ENCODE measurements at places on chromosomes 2 and 18.

GRCh38 chr2:216563646-216564045, 65.0 kb downstream of the RPL37A start:
- no peak for DNase-seq

GRCh38 chr2:62192811-62193210, 3.1 kb upstream of the B3GNT2 start:
- no peak for DNase-seq

GRCh38 chr2:53569957-53570727, 197.5 kb upstream of the CHAC2 start:
- no peak for DNase-seq

DNA sequence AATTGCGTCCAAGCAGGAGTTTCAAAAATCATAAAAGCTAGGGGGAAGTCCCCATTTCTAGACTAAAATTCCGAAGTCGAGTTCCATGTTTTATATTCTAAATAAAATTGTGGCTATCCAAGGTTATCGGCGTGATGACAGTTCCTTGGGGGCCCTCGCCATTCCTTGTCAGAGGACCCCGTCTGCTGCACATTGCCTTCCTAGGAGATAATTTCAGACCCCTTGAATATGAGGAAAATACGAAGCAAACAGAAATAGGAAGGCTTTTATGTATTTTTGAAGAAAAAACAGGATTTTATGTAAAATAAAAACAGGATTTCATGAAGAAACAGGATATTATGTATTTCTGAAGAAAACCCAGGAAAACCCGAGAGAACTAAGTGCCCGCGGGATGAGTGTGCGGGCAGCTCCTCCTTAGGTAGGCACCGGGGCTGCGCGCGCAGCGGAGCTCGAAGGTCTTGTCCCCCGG, 465 bp upstream of the PLEKHA3 start:
- no peak for DNase-seq

DNA sequence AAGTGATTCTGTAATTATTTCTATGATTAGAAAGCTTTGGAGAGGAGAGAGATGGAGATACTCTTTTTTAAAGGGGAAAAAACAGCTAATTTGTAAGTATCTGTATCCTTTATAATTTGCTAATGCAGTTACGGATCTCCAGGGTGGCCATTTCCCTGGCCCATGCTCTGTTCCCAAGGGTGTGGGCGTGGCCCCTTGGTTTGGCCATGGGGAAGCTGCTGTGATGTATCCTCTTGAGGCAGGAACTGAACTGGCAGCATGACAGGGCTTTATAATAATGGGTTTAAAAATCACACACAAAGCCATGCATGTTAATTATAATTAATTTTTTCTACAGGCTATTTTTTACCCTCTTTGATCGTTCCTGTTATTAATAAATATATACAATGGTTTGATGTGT, 27.0 kb downstream of the TRAPPC12 start:
- no peak for DNase-seq

GRCh38 chr18:59715445-59715844, 18.2 kb upstream of the CCBE1 start:
- DNase-seq, result no peak

- DNase-seq, result no peak
Measured at GRCh38 chr2:35343135-35343534, 1012.4 kb upstream of the CRIM1 start.

DNA sequence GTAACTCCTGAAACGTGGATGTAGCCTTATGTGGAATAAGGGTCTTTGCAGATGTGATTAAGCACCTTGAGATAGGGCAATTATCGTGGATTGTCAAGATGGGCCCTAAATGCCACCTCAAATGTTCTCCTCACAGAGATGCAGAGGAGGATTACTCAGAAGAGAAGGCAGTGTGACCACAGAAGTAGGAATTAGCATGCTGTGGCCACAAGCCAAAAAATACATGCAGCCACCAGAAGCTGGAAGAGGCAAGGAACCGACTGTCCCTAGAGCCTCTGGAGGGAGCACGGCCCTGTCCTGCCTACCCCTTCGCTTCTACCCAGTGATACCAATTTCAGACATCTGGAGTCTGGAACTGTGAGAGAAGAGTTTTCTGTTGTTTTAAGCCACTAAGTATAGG, 47.3 kb upstream of the MGAT5 start:
- DNase-seq, result no peak

DNA sequence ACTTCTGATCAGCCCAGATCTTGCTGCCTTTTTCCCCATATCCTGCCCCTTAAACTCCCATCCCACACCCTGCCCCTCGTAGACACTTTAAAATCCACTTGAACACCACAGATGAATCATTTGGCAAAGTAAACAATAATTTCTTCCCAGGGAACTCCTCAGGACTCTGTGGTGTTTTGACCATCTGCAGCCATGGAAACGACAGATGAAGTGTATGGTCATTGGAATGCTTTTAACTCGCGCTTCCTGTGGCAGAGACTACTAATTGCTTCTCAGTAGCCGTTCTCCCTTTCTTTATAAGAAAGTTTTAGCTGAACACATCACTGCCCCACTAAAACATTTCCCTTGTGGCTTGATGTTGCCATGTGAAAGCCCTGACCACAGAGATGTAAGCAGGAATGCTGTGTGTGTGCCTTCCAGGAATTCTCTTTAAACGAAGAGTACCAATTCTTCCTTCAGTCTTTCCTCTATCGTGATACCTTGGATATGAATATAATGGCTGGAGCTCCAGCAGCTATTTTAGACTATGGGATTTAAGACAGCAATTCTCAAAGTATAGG, 92.7 kb upstream of the PARD3B start:
- peak; percentile 89 for DNase-seq

DNA sequence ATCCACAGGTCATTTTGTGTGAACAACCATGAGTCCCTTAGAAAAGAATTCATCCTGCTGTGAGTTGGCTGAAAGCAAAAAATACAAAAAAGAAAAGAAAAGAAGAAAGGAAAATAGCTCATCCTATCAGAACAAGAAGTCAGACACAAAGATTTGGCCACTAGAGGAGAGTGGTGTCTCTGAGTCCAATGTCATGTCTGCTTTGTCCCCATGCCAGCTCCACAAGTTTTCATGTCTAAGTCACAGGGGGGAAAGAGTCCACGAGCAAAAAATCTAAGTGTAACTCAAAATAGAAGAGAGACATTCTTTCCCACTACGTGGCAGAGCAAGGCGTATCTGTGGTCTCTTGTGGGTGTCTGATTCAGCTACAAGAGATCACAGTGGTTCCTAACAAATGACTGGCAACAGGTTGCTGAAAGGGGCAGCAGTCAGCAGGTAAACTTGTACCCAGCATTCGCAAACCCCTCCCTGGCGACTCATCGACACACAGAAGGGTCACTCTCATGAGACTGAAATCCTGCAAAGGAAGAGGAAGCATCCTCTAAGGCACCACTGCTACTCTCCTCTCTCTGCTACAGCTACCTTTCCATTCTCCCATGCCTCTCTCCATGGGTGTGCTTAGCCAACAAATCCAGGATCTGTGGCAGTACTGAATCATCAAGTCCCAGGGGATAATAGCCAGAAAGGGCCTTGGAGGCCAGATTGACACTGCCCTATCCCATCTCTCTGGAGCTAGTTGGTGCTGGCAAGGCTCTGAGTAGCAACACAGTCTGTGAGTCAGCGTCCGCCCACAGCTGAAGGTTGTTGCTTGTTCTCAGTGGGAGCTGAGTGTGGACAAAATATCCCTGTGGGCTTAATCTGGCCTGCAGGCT, 123.0 kb upstream of the SLC39A10 start:
- DNase-seq, result peak; percentile 53

GRCh38 chr2:71610671-71611070, 157.3 kb downstream of the DYSF start:
- no peak for DNase-seq

DNA sequence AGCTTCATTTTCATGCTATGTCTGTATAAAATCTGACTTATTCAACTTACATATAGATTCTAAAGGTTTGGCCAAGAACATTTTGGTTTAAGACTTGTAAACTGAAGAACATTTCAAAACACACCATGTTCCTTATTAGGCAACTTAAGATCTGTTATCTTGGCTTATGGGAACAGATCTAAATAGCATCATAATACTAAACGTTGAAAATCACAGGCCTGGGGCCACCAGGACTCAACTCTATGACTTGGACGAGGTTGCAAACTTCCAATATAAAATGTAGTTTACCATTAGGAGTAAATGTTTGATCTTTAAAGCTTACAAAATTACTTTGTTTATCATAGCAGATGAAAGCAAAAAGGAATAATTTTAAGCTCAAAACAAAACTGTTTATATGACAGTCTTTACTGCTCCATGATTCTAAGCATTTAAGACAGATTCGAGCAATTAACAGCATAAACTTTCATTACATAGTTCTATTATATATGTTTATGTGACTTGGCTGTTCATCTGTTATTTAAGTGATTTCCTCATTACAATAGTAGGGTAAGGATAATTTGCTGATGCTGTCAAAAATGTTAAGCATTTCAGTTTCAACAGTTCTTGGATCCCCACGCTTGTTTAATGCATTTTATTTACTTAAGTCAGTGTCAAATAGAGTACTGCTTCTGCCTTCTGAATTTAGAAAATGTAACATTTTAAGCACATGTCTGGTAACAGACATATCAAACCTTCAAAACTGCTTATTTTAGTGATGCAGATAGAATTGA, 8.3 kb downstream of the TCF4 start:
- DNase-seq, result no peak

GRCh38 chr18:55484773-55485172, 103.2 kb downstream of the TCF4 start:
- no peak for DNase-seq

- DNase-seq, result no peak
Measured at GRCh38 chr2:142973160-142973821, 95.8 kb downstream of the KYNU start.

GRCh38 chr2:230687498-230687897, 25.1 kb upstream of the CAB39 start:
- DNase-seq, result no peak

GRCh38 chr18:10400534-10401307, 53.7 kb upstream of the APCDD1 start:
- no peak for DNase-seq

- no peak for DNase-seq
Measured at GRCh38 chr2:231672617-231673347, 35.5 kb upstream of the PTMA start.

- no peak for DNase-seq
Measured at GRCh38 chr2:201411421-201411820, 39.8 kb downstream of the TRAK2 start.

DNA sequence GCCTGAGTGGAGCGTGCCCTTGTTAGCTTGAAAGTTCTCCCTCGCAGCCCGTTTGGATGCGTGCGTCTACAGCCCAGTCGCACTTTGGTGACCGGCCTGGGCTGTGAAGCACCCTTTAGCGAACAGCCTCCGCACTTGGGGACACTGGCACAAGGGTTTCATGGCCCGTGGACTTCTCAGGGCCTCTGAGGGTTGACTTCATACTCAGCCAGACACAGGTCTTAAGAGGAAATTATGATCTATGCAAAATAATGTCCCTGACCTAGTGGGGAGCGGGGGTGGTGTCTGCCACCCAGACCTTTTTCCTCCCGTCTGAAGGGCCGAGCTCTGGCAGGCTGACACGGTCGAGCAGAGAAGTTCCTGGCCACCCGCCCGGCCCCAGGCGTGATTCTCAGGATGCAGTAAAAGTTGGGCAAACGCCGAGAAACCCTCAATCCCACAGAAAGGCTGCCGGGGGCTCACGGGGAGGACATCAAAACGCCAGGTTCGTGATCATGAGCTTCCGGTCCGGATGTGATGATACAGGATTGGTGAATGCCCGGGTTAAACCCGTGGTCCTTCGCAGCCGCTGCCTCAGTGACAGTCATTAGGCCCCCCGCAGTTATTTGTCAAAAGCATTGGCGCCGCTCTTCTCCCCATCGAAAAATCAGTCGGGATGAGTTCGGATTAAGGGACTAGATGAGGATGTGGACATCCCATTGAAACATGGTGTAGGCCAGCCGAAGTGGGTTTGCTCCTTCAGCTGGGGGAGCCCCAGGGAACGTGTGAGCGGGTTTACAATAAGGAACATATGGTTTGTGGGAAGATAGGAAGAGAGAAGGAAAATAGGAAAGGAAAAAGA, 3.6 kb upstream of the PAX3 start:
- DNase-seq, result no peak

GRCh38 chr2:101831351-101831865, 133.9 kb downstream of the MAP4K4 start:
- no peak for DNase-seq

DNA sequence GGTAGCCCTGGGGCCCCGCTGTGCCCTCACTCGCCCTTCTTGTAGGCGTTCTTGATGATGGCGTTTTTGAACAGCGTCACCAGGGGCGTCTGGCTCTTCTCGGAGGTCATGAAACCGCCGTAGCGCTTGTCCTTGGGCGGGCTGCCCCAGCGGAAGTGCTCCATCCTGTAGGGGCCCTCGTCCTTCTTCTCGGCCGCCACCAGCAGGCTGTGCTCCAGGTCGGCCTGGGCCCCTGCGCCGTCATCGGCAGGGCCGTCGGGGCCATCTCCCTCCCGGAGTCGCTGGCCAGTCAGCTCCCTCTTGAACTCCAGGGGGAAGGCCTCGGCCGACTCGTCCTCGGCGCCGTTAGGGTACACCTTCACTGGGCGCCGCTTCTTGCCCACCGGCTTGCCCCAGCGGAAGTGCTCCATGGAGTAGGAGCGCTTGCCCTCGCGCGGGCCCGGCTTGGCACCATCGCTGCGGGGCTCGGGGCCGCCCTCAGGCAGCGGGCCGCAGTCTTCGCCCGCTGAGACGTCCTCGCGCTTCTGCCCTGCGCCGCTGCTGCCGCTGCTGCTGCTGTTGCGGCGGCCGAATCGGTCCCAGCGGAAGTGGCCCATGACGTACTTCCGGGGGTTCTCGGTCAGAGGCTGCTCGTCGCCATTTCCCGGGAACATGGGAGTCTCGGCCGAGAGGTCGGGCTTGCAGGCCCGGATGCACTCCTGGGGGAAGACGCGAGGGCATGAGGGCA, 7.2 kb downstream of the POMC start:
- no peak for DNase-seq

GRCh38 chr2:127032621-127033020, 74.3 kb downstream of the BIN1 start:
- DNase-seq, result no peak

DNA sequence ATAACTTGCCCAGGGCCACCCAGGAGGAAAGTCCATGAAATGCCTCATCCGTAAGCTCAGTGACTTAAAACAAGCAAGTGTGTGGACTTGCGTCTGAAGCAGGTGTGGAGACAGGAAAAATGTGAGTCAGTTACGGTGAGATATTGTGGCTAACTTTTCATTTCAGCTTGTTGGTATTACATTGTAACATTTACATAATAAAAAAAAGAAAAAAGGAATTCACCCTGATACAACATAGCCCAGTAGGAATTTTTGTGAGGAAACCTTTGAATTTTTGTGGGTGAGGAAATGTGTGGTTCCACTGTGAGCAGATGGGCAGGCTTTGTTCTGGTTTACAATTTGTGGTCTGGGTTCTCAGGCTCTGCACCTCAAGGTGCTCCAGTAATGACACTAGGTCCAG, 33.7 kb upstream of the LYPD6B start:
- no peak for DNase-seq
